ENCODE measurements at places on chromosomes 7 and 10. TPM values are rescaled to one million over a fixed set of nuclear protein-coding genes. Genes with fewer than 3 reads are reported as not detected.

RBM20 gene
- 2.6 TPM for total RNA-seq

TRIM74 gene
- 0.30 TPM for total RNA-seq

STEAP1B gene
- not detected for total RNA-seq

NPSR1 gene
- not detected for total RNA-seq

SKIDA1 gene
- total RNA-seq: 0.91 TPM

Data from A549 treated with GW870086 at 1 μM for 4 hours (cell line).